H1 (cell line): ENCODE measurements at places on chromosomes 11 and 22.

- peak; percentile 54 for DNase-seq
Observed at GRCh38 chr11:19432370-19433061, 191.8 kb upstream of the E2F8 start.

GRCh38 chr22:42769574-42770447 lies 49.1 kb upstream of the A4GALT start:
- DNase-seq: no peak

DNA sequence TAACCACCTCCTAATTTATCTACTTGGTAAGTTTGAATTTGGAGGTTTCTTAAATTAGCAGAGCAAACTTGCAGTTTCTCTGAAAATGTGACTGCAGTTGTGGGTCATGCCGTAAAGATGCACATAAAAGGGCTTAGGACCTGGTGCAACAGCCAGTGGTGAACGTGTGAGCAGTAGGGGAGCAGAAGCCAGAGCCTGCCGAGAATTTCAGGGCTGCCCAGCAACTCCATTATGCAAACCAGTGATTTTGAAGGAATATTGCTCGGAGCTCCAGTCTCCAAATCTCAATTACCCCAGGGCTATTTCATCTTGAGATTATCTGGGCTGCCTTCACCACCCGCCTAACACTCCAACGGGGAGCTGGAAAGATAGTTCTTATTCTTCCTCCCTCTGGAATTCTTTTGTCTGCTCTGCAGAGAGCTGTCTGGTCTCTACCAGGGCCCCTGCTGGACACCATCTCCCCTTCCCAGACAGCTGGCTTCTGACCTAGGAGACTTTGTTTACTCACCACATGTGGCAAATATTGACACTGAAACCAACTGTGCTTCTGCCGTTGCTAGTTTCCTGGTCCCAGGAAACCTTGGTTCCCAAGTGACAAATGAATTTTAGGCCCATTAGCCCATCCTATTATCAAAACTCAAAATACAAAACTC lies 93.9 kb downstream of the DSCAML1 start:
- DNase-seq: no peak

- no peak for DNase-seq
Observed at GRCh38 chr22:25726241-25726640, 15.7 kb upstream of the MYO18B start.

- DNase-seq: no peak
Observed at GRCh38 chr11:111974446-111974845, 37.3 kb downstream of the DIXDC1 start.
